ENCODE measurements at places on chromosomes 1 and 21.

GRCh38 chr1:82091729-82092128 is 291.0 kb downstream of the ADGRL2 start:
- H3K27me3 ChIP-seq: no peaks in the 10 kb centered on the region
- DNase-seq: no peak
- no peaks in the 10 kb centered on the region for H3K4me1 ChIP-seq
- H3K27ac ChIP-seq: no peak overlapping the region
- H3K4me3 ChIP-seq: no peak overlapping the region
- no peaks in the 10 kb centered on the region for H3K36me3 ChIP-seq

- no peak overlapping the region for H3K27ac ChIP-seq
- no peak overlapping the region for H3K4me3 ChIP-seq
- H3K27me3 ChIP-seq: no peaks in the 10 kb centered on the region
- no peak for DNase-seq
Observed at GRCh38 chr1:185562461-185563359, 171.5 kb upstream of the HMCN1 start.

DNA sequence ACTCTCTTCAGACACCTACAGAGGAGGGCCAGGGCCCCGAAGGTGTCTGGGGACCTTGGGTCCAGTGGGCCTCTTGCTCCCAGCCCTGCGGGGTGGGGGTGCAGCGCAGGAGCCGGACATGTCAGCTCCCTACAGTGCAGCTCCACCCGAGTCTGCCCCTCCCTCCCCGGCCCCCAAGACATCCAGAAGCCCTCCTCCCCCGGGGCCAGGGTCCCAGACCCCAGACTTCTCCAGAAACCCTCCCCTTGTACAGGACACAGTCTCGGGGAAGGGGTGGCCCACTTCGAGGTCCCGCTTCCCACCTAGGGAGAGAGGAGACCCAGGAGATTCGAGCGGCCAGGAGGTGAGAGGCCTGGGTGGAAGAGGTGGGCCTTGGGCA is 3.7 kb downstream of the ADAMTSL4 start:
- H3K4me3 ChIP-seq: no peak overlapping the region
- no peak for DNase-seq
- peak overlapping the region; percentile 25 for H3K27ac ChIP-seq
- no peaks in the 10 kb centered on the region for H3K36me3 ChIP-seq
- H3K4me1 ChIP-seq: peaks cover 36% of the 10 kb centered on the region
- H3K27me3 ChIP-seq: peaks cover 17% of the 10 kb centered on the region

- peak; percentile 29 for DNase-seq
- no peaks in the 10 kb centered on the region for H3K27me3 ChIP-seq
- peaks cover 27% of the 10 kb centered on the region for H3K4me1 ChIP-seq
Observed at GRCh38 chr1:185281245-185281644, 35.8 kb downstream of the IVNS1ABP start.

DNA sequence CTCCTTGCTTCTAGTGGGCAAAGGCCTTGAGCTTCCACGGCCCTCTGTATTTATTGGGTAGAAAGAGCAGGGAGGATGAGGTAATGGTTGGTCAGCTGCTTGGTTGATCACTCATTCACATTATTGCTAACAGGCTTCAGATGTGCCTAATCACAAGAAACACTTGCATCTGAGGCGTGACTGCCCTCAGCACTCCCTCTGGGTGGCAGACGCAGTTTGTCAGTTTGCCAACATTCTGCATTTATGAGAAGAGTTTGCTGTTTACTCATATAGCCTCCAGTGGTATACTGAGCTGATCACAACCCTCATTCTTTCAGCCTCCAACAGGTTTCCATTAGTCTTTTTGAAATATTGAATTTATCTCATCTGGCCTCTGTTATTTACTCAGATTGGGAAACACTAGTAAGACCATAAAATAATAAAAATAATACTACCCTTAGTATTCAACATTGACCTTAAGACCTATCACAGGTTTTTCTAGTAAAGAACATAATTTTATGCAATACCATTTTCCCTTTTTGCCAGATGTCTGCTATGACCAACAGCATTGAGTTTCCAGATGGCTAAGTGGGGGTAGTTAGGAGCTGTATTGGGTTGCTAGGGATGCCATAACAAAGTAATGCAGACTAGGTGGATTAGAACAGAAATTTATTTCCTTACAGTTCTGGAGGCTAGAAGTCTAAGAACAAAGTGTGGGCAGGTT is 53.3 kb downstream of the PTGFR start:
- no peak overlapping the region for H3K4me3 ChIP-seq
- H3K27ac ChIP-seq: no peak overlapping the region
- no peaks in the 10 kb centered on the region for H3K27me3 ChIP-seq
- H3K4me1 ChIP-seq: no peaks in the 10 kb centered on the region

DNA sequence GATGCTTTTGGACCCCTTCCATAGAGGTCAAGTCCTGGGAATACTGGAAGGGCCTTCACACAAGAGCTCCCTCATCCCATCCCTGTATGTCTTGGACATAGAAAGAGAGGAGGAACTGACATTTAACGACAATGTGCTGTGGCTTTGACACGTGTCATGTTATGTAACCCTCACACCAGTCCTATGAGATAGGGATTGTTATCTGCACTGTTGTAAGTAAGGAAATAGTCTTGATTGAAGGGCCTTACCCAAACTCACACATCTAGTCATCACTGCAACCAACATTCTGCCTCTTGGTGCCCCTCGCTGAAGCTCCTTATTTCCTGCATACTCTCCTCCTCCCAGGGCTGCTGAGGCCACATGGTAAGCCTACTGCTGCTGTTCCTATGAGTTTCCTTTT is 63.7 kb upstream of the ANGPTL1 start:
- H3K27me3 ChIP-seq: no peaks in the 10 kb centered on the region
- H3K27ac ChIP-seq: no peak overlapping the region
- DNase-seq: no peak
- no peak overlapping the region for H3K4me3 ChIP-seq

- H3K4me1 ChIP-seq: peaks cover 56% of the 10 kb centered on the region
- peak overlapping the region; percentile 59 for H3K4me3 ChIP-seq
- H3K27me3 ChIP-seq: no peaks in the 10 kb centered on the region
- H3K36me3 ChIP-seq: peaks cover 30% of the 10 kb centered on the region
- peak overlapping the region; percentile 84 for H3K27ac ChIP-seq
Observed at GRCh38 chr1:35505911-35506798, 51.0 kb downstream of the KIAA0319L start.

DNA sequence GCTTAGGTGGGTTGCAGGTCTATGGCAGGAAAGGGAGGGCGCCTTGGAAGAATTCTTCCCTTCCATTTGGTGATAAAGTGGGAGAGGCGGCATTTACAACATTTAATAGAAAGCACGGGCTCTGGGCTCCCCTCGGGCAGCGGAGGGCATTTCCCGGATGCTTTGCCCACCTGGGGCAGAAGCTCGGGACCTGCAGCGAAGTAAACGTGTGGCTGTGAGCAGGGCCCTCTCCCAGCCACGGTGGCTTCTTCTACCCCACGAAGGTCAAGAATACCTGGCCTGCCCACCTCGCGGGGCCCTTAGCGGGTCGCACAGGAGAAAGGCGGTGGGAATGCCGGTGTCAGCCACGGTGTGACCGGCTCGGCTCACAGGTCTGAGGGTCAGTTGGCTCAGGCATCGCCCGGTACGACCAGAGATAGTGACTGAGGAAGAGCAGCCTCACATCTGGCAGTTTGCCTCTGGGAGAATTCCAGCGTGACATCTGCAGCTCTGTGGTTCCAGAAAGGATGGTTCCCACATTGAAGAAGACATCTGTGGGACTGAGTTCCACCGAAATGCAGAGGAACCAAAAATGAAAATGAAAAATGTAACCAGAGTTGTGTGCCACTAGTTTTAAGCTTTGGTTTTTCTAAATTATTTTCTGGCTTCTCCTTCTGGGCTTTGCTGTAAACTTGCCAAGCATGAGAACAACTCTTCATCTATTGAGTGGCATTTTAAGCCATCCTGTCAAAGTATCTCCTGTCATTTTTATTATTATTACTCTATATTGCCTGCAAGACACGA is 720 bp upstream of the F3 start:
- H3K36me3 ChIP-seq: no peaks in the 10 kb centered on the region
- no peak for DNase-seq
- peaks cover 55% of the 10 kb centered on the region for H3K27me3 ChIP-seq
- peaks cover 20% of the 10 kb centered on the region for H3K4me1 ChIP-seq
- no peak overlapping the region for H3K27ac ChIP-seq
- peak overlapping the region; percentile 79 for H3K4me3 ChIP-seq

- no peaks in the 10 kb centered on the region for H3K36me3 ChIP-seq
- H3K27ac ChIP-seq: no peak overlapping the region
- no peaks in the 10 kb centered on the region for H3K27me3 ChIP-seq
- no peaks in the 10 kb centered on the region for H3K4me1 ChIP-seq
- DNase-seq: no peak
- no peak overlapping the region for H3K4me3 ChIP-seq
Observed at GRCh38 chr1:184502161-184502560, 115.3 kb downstream of the C1orf21 start.

DNA sequence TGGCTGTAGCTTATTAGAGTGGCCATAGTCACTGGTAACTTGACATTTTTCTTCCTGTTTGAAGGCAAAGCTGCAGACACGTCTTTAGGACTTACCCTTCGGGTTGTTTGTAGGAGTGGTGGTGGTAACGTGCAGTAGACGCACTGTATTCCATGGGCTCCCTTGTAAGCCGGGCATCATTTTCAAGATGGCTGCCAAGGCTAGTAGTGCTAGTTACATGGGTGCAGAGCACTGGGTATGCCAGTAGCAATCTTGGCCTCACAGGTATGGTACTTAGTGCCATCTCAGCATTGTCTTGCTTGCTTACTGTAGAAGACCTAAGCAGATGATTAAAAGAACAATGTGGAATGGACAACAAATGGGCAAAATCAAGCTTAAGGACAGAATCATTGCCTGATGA is 1.9 kb downstream of the YBX1 start:
- H3K27me3 ChIP-seq: no peaks in the 10 kb centered on the region
- peaks cover 51% of the 10 kb centered on the region for H3K36me3 ChIP-seq
- H3K27ac ChIP-seq: peak overlapping the region; percentile 94
- DNase-seq: peak; percentile 30
- peak overlapping the region; percentile 97 for H3K4me3 ChIP-seq
- peaks cover 68% of the 10 kb centered on the region for H3K4me1 ChIP-seq

- no peaks in the 10 kb centered on the region for H3K4me1 ChIP-seq
- H3K27me3 ChIP-seq: peaks cover 41% of the 10 kb centered on the region
- H3K36me3 ChIP-seq: no peaks in the 10 kb centered on the region
- H3K27ac ChIP-seq: no peak overlapping the region
- DNase-seq: no peak
- no peak overlapping the region for H3K4me3 ChIP-seq
Observed at GRCh38 chr1:205348554-205349487, 7.9 kb downstream of the KLHDC8A start.
